ENCODE measurements at places on chromosomes 7 and 10. TPM values are rescaled to one million over a fixed set of nuclear protein-coding genes. Genes with fewer than 3 reads are reported as not detected.

FKBP6 gene
- total RNA-seq = not detected

WEE2 gene
- total RNA-seq = not detected

NUTM2E gene
- 1.3 TPM for total RNA-seq

DNA sequence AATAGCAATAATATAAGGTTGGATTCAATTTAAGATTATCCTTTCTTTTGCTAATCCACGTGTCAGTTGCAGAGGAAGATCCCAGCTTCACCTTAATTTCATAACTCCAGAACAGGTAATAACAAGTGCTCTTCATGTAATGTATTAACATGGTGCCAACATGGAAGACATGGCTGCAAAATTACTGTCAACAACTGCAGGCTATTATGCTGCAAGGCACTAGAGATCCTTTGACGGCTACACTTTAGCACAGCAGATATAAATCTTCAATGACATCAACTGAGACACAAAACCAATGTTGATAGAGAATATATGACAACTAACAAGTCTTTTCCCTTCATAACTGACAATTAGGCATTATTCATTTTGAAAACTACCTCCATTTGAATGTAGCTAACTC, 96.1 kb downstream of the RNF133 start:
- DNase-seq = no peak

DNA sequence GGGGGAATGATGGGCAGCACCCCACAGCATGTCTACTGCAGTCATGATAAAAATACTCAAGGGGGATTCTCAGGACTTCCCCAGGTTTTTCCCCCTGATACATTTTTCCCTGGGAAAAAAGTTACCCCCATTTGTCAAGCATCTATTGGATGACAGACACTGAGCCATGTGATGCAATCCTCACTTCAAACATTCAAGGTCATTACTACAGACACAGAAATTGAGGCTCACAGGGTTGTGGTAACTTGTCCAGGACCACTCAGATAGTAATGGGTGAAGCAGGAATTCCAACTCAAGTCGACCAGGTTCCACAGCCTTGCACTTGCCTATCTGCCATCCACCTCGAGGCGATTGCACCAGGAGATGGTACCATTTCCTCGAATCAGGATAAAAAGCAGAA, 31.7 kb downstream of the PPP1R3C start:
- DNase-seq = no peak

DNA sequence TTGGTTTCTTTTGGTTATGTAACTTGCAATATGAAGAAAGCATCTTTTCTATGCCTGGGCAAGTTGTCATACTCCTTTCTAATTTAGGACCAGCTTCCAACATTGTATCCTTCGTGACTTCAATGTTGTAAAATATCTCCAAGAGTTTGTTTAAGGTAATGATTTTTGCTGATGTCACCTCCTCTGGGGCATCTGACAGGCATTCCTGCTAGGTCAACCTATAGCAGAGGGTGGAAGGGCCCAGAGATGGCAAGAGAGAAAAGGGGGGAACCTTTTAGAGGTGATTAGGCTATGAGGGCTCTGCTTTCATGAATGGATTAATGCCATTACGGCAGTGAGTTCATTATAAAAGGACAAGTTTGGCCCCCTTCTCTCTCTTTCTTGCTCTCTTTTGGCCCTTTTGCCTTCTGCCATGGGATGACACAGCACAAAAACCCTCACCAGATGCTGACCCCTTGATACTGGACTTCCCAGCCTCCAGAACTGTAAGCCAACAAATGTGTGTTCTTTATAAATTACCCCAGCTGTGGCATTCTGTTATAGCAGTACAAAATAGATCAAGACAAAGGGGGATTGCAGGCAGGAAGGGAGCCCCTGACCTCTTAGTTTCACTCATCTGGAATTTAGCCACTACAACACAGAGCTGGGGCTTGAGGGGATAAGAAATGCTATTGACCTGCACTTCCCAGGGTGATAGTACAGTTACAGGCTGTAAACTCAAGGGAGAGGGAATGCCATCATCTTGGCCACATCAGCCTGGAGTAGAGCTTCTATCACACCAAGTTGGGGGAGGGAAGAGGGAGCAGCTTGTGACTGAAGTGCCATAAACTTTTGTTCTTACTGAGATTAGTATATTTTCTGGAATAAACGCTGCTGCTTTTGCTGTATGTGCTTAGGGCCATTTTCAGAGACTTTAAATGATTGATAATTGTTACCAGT, 195.9 kb downstream of the CFTR start:
- DNase-seq = no peak

DNA sequence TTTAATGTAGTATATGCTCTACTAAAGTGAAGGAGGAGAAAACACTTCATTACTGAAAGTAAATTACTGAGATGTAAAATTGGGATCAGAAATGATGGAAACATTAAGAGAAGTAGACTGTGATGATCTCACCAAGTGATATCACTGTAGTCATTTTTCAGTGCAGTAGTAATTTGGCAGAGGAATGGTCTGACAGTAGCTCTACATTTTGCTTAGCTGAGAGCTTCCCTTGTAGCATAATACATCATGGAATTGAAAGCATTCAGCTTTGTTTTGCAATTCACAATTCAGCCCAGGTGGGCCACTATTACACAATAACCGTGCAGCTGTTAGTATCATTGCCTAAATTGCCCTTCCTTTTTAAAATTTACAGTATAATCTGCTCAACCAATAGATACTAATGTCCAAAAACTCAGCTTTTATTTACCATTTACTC, 19.4 kb upstream of the CABCOCO1 start:
- DNase-seq = no peak

- no peak for DNase-seq
Observed at GRCh38 chr7:12674861-12675260, 12.6 kb upstream of the ARL4A start.

Data from kidney epithelial cell (primary cell).